ENCODE measurements at places on chromosomes 11 and 22. TPM values are rescaled to one million over a fixed set of nuclear protein-coding genes. Genes with fewer than 3 reads are reported as not detected.

OR51E1 gene
- total RNA-seq: not detected

OR52I1 gene
- total RNA-seq: not detected

GRCh38 chr11:35347921-35348331, 71.4 kb downstream of the SLC1A2 start:
- no peak for DNase-seq

DNA sequence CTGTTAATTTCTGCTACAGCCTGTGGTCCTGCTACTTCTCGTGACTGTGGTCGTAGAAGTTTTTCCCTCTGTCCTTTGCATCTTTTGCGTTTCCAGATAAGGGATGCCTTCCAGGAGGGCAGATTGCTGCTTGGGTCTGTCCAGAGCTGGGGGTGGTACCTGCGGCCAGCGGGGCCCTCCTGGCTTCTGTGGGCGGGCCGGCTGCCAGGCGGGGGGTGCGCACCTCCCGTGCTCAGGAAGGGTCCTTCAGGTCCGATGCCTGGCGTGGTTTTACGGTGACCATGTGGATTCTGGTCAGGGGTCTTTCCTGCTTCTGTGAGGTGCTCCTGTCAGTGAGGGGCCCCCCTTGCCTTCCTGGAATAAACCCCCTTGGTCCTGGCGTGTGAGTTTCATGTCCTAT, 84.8 kb downstream of the KCNQ1 start:
- DNase-seq: no peak

DNA sequence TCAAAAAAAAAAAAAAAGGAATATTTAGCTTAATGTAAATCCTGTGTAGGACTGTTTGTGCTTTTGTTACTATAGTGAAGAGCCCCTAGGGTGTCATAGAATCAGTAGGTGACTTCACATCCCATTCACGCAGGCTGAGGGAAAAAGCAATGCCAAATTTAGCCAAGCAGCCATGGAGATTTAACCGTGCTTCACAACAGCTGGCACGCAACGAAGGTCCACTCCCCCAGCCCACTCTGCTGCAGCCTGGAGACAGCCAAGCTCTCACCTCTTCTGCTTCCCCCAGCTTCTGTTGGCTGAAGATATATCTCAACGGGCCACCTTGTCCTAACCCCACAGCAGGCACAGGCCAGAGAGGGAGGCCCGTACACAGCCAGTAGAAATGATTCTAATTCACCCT, 78.8 kb upstream of the BID start:
- no peak for DNase-seq

DNA sequence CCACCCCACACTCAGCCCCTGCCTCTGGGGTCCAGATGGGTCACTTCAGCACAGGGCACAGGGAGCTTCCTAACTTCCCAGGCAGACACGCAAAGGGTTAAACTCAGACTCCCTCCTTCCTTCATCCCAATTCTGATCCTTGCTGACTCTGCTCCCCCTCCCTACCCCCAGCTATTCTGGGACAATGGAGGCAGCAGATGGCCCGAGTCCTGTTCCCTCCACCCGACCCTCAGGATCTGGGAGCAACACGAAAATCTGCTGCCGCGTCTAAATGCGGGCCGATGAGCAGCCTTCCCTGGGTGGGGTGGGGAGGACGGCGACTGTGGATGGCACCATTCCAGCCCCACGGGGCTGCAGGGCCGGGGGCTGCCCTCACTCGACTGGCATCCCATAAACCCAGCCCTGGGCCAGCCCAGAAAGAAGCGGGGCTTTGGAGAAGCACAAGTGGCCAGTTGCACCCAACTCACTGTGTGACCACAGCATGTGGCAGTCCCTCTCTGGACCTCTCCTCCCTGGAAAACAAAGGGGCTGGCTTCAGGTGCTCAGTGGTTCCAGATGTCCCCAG, 18.7 kb downstream of the MFNG start:
- DNase-seq: no peak
